Hematopoietic multipotent progenitor cell treated with erythropoietin and hydrocortisone succinate and interleukin-3 and kit ligand, for 17 days (in vitro differentiated cells): ENCODE measurements at places on chromosomes 5 and 9.

DNA sequence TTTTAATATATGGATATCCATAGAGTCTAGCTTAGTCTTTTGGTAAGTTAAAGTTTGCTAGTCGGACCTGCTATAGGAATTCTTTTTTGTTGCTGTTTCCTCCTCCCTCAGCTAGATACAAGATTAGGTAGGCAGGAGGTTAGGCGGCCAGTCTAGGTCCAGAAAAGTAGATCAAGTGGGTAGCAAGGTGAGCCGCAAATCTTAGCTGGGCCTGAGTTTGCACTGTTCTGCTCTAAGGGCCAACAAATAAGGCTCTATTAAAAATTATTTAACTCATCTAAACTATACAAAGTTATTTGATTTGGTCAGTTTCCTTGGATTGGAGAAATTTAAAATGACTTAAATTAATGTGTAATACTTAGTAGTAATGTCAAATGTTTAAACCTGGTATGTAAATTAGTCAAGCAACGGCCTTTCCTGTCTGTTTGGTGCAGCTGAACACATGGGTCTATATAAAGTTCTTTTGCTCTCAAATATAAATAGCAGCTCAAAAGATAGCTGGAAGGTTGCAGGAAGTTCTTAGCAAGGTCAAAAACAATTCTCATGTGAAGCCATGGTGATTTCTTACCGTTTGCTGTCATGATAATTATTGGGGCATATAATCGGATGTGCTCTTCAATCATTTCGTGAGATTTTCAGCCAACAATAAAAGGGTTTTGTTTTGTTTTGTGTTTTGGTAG, 72.0 kb downstream of the PRKACG start:
- no peak for DNase-seq

- no peak for DNase-seq
Measured at GRCh38 chr9:128203707-128204551, 750 bp downstream of the DNM1 start.

GRCh38 chr5:100252944-100253343, 282.2 kb upstream of the FAM174A start:
- DNase-seq: no peak

DNA sequence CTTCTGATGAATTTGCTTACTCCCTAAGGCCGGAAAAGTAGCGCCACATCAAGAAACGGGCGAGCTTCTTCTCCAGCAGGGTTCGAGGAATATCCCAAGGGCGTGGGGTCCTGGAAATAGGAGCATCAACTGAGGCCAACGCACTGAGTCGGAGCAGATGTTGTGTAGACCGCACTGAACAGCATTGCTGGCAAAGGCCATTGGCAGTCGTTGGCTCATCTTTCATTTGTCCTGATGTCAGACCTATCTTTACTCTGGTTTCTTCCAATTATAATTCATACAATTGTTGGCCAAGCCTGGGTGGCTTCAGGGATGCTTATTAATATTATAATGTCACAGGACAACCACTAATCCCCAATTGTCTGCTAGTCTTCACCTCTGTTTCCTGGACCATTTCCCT, 26.5 kb downstream of the ZBTB34 start:
- no peak for DNase-seq

- no peak for DNase-seq
Measured at GRCh38 chr9:131335368-131335755, 45.8 kb downstream of the PLPP7 start.

DNA sequence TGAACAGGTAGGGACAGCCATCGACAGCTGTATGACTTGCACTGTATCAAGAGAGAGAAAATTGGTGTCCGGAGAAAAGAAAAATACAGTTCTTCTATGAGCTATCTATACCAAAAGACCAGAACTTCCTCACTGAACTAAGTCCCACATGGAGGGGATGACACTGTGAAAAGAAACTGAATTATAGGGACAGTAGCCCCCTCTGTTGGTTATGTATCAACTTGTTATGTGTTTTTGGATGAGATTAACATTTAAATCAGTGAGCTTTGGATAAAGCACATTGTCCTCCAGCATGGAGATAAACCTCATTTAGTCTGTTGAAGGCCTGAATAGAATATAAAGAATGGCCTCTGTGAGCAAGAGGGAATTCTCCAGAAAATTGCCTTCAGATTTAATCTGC, 176.6 kb upstream of the SH3GL2 start:
- DNase-seq: no peak

- no peak for DNase-seq
Measured at GRCh38 chr9:77427256-77427927, 220.7 kb downstream of the GNA14 start.

- no peak for DNase-seq
Measured at GRCh38 chr9:133932181-133932580, 59.9 kb downstream of the VAV2 start.

GRCh38 chr9:30348904-30349303, 2035.5 kb upstream of the ACO1 start:
- DNase-seq: no peak

DNA sequence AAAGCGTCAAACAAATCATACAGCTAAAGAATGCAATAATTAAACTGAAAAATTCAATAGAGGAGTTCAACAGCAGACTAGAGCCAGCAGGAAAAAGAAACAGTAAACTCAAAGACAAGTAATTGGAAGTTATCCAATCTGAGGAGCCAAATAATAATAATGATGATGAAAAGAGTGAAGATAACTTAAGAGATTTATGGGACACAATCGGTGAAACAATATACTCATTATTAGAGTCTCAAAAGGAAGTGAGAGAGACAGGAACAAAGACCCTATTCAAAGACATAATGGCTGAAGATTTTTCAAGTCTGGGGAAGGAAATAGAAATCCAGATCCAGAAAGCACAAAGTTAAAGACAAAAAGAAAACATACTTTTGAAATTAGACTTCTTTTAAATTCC, 263.9 kb upstream of the NR4A3 start:
- no peak for DNase-seq

- DNase-seq: no peak
Measured at GRCh38 chr5:134590992-134591659, 41.5 kb downstream of the SAR1B start.

GRCh38 chr5:56812110-56812509, 3.2 kb upstream of the MAP3K1 start:
- peak; percentile 85 for DNase-seq

DNA sequence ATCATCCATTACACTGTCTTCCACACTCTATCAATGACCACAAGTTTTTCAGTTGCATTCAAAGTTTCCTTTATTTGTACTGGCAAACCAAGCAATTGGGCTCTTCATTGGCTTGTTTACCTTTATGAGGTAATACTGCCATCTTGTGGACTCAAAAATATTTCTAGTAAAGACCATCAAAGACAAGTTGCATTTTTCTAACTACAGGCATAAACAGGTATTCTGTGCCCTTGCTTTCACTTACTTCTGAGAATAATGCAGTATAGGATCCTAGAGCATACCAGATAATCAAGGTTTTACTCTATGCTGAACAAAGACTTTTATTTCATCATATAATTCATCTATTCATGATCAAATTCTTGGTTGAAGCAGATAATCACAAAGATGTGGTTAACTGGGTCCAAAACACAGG, 173.7 kb upstream of the POU5F2 start:
- DNase-seq: peak; percentile 59

DNA sequence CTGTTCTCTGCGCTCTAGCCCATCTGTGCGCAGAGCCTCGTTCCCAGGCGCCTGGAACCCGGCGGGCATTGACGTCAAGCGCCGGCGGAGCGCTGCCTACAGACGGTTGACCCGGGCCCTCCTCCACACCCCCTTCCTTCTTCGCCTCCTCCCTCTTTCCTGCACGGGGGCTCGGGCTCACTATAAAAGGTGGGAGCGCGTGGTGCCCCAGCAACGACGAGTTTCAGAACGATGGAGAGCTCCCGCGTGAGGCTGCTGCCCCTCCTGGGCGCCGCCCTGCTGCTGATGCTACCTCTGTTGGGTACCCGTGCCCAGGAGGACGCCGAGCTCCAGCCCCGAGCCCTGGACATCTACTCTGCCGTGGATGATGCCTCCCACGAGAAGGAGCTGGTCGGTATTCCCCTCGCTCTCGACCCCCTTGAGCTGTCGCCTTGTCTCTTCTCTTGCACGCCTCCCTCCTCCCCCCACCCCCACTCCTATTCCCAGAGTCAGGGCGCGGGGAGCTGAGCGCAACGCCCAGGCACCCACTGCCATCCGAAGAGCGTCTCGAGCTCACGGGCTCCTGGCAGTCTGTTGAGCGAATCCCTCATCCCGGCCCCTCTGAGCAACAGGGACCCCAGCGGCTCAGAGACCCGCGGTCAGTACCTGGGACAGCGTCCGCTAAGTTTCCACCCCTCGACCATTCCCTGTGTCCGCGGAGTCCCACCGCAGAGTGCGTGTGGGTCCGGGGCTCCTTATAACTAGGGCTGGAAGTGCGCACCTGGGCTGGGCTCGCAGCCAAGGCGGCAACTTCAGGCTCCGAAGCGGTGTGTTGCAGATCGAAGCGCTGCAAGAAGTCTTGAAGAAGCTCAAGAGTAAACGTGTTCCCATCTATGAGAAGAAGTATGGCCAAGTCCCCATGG, at the start of gene CARTPT:
Gene CARTPT (plus strand): TSS at position 213 of the 902 bp plus-strand sequence. CDS start 19 bp downstream, at position 232.
- DNase-seq: no peak

GRCh38 chr9:114538241-114538640, 33.0 kb upstream of the WHRN start:
- DNase-seq: no peak

- DNase-seq: no peak
Measured at GRCh38 chr5:78763659-78764189, 115.2 kb upstream of the LHFPL2 start.

- DNase-seq: no peak
Measured at GRCh38 chr9:86846656-86847055, 100.7 kb downstream of the GAS1 start.

GRCh38 chr9:112377087-112377486, 2.8 kb upstream of the HSDL2 start:
- DNase-seq: no peak

DNA sequence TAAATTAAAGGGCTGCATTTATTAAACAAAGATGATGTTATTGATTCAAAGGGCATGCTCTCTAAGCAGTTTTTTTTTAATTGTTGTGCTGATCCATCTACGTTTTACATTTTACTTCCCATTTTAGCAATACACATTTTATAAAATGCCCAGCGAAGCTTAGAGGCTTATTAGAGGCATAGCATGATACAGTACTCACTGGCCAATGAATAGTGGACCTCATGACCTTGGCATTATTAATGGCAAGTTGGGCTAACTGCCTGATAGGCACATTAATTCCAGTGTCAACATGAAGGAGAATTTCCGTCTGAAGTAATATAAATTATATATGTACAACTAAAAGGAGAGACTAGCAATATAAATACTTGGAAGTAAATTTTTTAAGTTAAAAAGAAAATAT, 837.2 kb downstream of the EFNA5 start:
- DNase-seq: no peak

DNA sequence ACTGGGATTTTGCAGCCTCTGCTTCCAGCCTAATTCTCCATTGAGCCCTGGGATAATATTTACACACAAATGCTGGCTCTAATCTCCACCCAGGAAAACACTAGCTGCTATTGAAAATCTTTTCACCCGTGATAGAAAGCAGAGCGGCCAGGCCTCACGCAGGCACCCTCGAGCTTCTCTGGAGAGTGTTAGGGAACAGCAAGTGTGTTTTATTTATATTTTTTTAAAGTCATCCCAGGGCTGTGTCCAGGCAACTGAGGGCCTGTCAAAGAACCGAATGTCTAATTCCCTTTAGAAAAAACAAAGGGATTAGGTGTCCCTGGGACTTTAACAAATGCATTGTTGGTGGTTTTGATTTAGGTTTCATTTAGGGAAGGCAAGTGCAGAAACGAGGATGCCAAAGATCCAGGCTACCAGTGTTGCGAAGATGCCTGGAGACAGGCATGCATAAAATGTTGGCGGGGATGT, 51.2 kb upstream of the SPRY4 start:
- DNase-seq: no peak

- DNase-seq: no peak
Measured at GRCh38 chr5:66553368-66553912, 42.8 kb upstream of the MAST4 start.

DNA sequence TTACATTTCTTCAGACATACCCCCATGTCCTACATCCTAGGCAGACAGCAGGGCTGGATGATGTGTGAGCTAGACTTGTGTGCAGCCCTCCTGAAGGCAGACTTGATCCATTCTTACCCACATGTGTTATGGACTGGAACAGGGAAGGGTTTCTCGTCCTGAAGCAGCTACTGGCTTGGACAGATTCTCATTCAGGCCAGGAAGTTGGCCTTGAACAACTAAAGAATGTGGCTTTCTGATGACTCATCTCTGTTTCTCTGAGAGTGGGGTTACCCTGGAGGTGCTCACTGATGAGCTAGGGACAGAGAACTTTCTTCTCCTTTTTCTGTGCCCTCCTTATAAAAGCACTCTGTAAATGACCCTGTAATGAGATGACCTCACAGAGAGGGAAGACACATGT, 246.5 kb downstream of the PCSK5 start:
- no peak for DNase-seq

DNA sequence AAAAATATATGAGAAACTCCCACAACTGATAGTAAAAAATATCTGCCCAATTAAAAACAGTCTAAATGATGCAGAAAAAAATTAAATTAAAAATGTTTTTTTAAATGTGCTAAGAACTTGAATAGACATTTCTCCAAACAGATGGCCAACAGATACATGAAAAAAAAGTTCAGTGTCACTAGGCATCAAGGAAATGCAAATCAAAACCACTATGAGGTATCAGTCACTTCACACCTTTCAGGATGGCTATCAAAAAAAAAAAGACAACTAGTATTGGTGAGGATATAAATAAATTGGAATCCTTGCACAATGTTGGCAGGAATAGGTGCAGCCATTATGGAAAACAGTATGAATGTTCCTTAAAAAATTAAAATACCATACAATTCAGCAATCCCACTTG, 16.6 kb downstream of the ZNF131 start:
- no peak for DNase-seq

- no peak for DNase-seq
Measured at GRCh38 chr5:126631920-126632319, 31.2 kb downstream of the PHAX start.

GRCh38 chr5:171162165-171162564, 146.9 kb upstream of the TLX3 start:
- no peak for DNase-seq

GRCh38 chr5:129902816-129903215, 1.4 kb upstream of the CHSY3 start:
- DNase-seq: no peak

GRCh38 chr5:142568283-142568995, 117.5 kb downstream of the FGF1 start:
- DNase-seq: no peak

DNA sequence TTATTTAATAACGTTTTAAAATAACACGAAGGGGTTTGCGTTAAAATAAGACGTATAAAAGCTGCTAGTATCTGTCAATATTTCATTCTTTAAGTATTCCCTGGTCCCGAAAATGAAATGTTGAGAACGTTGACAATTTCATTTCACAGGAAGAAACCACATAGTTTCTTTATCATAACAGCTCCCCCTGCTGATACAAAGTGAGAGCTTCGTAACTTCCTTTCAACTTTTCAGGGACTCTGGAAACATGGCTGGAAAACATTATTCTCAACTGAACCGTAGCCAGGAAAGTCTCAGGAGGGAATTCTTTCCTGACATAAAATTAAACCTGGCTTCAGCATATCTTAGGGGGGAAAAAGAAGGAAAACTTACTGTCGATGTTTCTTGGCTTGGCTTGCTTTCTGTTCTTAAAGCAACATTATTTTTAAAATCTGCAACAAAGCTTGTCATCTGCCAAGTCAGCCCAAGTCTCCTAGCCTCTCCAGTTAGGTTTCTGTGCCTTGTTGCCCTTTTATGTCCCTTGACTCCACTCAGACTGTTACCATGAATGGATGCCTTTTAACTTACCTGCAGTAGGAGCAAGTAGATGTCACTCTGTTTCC, 122.9 kb upstream of the DAB2 start:
- peak; percentile 9 for DNase-seq

GRCh38 chr5:145682197-145682899, 152.8 kb downstream of the PRELID2 start:
- DNase-seq: no peak
